NCI-H2081 (cell line): ENCODE measurements at places on chromosomes 4 and X.

GRCh38 chrX:15911734-15912550 is 57.3 kb upstream of the AP1S2 start:
- DNase-seq, result no peak

GRCh38 chrX:47648376-47648775 is 2.0 kb downstream of the ELK1 start:
- no peak for DNase-seq

GRCh38 chrX:41720125-41720779 is 3.7 kb upstream of the GPR82 start:
- DNase-seq, result no peak

DNA sequence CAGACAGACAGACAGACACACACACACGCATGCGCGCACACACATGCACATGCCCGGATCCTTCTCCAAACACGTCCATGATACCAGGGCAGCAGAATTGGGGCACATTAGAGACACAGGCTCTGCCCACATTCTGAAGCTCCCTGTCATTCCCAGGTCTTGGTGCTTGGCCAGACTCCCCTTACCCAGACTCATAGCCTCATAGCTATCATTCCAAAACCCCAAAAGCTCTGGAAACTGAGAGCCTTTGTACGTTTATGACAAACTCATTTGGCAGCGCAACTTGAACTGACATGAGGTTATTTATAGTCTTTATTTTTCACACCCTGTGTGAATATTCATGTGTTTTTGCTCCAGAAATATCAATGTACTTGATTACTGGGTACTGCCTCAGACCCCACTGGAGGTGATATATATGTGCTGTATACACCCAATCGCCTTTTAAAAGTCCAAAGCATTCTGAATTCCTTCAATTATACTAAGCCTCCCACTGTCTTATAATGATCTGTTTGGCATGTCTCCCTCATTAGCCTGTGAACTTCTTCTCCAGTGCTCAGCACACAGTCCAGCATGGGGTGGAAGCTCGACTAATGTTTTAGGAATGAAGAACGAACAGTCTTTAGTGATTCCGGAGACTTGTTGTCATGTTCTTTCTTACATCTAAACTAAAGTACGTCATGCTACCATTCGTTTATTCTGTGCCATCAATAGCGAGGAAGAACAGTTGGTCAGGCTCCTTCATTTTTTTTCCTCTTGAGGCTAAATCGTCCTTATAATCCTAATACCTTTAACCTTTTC is 45.0 kb downstream of the RTL9 start:
- DNase-seq, result no peak

DNA sequence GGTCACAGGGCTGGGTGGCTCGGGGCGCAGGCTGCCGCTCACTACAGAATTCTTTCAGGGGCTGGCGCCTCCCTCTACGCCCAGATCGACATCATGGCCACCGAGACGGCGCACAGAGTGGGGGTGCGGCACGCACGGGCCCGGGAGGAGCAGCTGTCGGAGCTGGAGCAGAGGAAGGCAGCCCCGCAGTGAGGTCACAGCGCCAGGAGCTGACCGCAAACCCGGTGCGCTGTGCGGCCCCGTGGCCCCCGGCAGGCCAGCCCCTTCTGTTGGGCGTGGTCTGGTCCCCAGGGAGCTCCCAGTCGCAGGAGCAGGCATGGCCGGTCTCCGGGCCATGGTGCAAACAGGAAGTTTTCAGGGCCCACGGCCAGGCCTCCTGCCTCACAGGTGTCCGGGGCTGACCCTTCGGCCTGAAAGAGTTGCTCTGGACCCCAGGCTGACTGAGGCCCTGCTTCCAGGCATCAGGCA is 31.6 kb downstream of the LRPAP1 start:
- DNase-seq, result no peak

- DNase-seq, result no peak
These were observed 48.1 kb downstream of the FNIP2 start for GRCh38 chr4:158816955-158817354.

- no peak for DNase-seq
These were observed 75.9 kb downstream of the AASDH start for GRCh38 chr4:56311299-56311975.
